ENCODE measurements at places on chromosomes 11 and 22.

GRCh38 chr11:11960687-11961086, 47.7 kb downstream of the DKK3 start:
- DNase-seq = no peak

DNA sequence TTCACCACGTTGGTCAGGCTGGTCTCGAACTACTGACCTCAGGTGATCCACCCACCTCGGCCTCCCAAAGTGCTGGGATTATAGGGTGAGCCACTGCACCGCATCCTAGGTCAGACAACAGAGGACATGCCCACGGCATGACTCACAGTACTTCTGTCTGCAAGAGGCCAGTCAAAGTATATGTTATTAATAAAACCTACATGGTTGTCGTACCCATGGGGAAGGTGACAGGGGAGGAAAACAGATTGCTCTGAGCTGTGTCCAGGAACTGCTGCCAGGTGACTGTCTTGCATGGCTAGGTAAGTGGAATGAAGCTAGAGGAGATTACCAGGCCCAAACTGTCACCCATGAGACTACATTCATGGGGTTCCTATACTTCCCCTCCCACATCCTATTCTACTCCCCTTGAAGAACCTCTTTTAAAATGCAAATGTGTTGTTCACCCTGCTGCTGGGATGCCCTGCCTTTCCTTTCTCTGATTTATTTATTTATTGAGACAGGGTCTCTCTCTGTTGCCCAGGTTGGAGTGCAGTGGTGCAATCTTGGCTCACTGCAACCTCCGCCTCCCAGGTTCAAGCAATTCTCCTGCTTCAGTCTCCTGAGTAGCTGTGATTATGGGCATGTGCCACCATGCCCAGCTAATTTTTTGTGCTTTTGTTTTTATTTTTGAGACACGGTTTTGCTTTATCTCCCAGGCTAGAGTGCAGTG, 2.0 kb upstream of the NLRX1 start:
- DNase-seq = no peak

GRCh38 chr11:75408957-75409219, 9.6 kb downstream of the RPS3 start:
- DNase-seq = no peak

- no peak for DNase-seq
These were observed 45.2 kb upstream of the ADSL start for GRCh38 chr22:40300884-40301672.

GRCh38 chr11:65386307-65387140, at the start of gene FRMD8:
FRMD8 (plus strand) TSS chr11:65386637; CDS start chr11:65387037, 400 bp downstream.
- DNase-seq = peak; percentile 99

DNA sequence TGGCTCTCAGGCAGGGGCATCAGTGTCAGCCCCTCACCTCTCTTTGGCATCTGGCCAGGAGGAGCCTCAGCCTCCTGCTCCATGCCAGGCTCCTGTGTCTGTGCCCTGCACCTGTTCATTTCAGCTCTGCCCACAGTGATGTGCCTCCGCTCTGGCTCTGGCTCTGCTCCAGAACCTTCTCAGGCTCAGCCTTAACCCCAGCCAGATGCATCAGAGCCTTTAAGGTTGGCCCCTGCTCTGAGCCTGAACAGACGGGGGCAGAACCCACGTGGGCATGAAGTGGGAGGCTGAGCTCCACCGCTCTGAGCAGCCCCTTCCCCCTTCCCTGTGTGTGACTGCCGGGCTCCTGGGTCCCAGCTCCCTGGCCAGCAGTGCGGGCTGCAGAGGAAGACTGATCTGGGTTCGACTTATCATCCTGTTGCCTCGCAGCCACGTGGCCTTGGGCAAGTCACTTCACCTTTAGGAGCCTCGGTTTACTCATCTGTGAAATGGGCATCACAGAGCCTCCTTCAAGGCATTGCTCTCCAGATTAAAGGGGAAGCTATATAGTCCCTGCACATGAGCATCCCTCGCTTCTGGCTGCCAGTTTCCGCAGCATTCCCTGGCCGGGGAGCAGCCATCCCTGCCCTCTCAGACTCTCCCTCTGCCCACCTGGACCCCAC, 44.7 kb upstream of the RTL6 start:
- peak; percentile 81 for DNase-seq

DNA sequence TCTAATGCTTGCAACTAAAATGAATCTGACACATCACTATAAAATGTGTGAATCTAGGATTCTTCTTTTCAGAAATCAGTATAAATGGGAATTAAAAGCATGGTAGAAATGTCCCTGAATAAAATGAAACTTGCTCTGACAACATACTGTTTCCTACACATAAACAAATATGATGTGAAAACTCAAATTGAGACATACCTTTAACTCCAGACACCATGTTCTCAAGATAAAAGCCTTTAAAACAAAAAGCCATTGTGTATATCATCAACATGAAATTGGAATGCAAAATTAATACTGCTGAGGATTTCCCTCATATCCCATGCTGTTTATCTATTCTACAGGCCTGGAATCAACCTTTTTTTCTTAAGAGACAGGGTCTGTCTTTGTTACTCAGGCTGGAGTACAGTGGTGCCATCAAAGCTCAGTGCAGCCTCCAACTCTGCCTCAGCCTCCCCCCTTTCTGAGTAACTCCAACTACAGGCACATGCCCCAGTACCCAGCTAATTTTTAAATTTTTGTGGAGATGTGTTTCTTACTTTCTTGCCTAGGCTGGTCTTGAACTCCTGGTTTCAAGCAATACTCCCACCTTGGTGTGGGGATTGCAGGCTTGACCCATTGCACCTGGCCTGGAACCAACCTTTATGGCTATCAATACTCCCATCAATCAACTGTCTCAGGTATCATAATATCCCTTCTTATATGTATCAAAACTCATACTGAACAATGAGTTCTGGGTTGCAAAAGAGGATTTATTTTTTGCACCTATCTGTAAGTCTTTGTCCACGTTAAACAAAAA, 6.7 kb downstream of the TAF1D start:
- DNase-seq = no peak

DNA sequence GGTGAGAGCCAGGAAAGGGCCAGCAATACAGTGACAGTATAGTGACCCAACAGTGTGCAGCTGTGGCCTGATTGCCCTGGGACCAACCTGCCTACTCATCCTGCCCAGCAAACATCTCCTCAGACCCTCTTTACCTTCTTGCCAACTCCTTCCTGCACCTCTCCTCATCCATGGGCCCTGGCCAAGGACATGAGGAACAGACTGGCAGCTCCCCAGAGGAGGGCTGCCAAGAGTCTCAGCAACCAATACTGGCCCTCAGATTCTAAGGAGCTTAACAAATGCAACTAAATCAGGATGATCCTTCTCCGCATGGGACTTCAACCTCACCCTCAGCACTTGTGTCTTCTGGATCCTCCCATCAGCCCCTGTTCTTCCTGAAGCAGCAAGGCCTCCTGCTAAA, 77.0 kb downstream of the RPL27A start:
- DNase-seq = no peak

GRCh38 chr11:35463331-35463751, 44.0 kb upstream of the SLC1A2 start:
- no peak for DNase-seq

- DNase-seq = no peak
These were observed 64.5 kb downstream of the AMBRA1 start for GRCh38 chr11:46529095-46529905.

GRCh38 chr11:20110908-20111669, 49.2 kb downstream of the DBX1 start:
- DNase-seq = no peak

DNA sequence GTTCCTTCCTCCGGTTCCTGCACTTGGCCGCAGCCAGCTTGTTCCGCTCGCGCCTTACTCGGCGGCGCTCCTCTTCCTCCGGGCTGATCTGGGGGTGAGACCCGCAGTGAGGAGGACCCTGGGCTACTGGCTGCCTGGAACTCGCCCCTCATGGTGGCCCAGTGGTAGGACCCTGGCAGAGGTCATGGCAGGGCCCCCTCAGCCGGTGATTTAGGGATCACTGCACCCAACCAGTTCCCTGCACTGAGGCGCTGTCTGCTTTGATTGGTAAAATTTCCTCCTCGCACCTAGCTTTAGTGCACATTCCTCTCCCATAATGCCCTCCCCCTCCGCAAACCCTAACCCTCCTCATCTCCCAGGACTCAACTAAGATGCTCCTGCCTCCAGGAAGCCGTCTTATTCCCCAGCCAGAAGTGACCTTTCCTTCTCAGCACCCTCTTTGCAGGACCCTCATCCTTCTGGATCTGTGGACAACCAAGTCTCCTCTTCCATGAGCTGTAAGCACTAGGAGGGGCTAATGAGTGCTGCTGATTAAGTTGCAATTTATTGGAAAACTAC, 3.6 kb downstream of the CCDC85B start:
- no peak for DNase-seq

DNA sequence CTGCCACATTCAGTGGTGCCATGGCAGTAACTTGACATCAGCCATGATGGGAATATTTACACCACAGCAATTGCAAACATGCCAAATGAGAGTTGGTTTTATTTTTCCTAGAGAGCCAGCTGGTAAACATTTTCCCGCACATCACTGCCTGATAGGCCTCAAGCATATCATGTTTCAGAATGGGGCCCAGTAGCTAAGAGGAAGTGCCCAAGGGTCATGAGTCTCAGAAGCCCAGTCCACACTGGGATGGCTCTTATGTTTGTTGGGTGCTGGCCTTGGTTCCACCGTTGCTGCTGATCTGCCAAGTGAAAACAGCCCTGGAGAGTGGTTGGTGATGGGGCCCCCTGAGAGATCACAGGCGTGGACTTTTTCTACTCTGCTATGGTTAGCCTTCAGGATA, 64.3 kb upstream of the NAV2 start:
- no peak for DNase-seq

DNA sequence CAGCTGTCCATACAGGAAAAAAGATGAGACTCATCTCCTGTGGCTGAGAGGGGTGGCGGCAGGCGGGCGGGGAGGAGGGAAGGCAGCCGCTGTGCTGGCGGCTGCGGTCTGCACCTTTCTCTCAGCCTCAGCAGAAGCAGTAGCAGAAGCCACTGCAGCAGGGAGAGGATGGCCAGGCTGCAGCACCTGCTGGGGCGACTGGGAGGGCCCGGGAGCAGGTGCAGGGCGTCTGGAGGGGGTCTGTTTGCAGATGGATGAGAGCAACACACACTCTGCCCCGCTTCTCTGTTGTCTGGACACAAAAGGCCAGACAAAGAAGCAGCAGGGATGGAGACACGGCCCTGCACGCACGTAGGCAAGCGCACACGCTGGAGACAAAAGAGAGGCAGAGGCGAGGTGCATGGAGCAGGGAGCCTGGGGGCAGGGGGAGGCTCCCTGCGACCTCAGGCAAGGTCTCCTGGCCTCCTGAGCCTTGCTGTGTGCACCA, 9.3 kb upstream of the MIAT start:
- no peak for DNase-seq

DNA sequence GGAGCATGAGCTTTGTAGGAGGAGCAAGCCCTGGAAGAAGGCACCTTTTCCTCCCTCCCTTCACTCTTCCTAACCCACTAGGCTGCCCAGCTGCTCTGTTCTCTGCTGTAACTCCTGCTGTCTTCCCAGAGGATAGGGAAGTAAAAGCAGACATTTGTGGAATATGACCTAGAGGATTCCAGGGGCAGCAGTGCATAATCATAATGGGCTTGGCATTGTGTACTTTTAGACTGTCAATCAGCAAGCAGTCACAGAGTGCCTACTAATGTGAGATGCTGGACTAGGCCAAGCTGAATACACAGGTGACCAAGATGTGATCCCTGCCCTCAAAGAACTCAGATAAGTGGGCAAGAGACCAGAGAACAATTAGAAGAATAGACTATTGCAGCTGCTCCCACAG, 133.0 kb downstream of the NAV2 start:
- DNase-seq = no peak

DNA sequence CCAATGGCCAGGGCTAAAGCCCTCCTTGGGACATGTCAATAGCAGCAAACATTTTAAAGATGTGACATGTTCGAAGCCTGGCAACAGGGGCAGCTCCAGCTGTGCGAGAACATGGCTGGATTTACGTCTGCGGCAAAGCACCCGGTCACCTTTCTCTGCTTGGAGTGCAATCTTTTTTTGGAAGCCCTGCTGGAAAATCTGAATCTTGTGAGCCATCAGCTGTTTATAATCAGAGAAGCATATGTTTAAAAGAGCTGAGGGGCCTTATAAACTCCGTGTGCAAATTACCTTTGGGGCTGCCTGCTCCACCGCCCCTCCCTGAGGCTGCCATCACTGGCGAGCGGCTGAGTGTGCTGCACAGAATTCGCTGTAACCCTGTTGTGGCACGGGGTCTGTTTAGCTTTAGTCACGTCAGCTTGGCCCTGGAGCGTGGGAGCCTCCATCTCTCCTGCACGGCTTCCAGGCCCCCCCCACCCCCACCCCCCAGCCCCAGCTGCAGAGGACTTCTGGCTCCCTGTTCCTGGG, 9.0 kb upstream of the KCNQ1OT1 start:
- DNase-seq = no peak

GRCh38 chr11:7512525-7513233, 1.1 kb upstream of the PPFIBP2 start:
- DNase-seq = no peak

GRCh38 chr22:44917372-44918165, 92.2 kb downstream of the PHF21B start:
- no peak for DNase-seq

DNA sequence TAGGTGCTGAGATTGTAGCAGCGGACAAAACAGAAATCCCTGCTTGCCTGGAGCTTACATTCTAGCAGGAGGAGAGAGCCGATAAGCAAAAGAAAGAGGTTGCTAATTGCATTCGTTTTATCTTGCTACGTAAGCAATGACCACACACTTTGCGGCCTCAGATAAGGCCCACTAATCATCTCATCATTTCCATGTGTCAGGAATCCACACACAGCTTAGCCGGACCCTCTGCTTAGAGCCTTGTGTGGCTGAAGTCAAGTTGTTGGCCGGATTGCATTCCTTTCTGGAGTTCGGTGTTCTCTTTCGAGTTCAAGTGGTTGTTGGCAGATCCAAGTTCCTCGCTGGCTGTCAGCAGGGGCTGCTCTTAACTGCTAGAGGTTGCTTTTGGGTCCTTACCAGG, 101.6 kb downstream of the CHST1 start:
- DNase-seq = no peak

- no peak for DNase-seq
These were observed 121.7 kb downstream of the PARVA start for GRCh38 chr11:12499071-12499470.

- no peak for DNase-seq
These were observed 128.3 kb upstream of the SESN3 start for GRCh38 chr11:95359341-95359663.

DNA sequence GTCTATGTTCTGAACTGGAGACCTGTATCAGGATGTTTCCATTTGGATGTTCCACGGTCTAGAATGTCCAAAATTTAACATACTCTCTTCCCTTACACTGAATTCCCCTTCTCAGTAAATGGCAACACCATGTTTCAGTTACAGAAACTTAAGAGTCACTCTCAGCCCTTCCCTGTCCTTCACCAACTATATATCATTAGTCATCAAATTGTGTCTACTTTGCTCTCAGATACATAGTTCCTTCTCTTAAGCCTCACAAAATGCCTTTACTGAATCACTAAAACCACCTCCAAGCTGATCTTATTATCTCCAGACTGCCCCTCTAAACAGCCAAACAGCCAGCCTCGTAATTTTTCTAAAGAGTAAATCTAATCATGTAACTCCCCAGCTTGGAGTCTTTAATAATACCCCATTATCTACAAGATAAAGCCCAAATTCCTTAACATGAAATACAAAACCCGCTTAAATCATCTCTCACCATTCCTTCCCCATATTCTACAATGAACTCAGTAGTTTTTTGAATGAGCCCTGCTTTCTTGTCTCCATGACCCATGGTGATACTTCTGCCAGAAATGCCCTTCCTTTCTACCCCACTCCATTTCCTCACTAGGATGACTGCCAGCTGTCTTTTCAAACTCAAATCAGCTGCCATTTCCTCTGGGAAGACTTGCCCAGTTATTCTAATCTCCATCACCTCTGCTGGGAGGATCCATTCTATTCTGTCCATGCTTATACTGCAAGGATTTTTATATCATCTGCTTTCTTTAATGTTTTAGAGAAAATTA, 102.7 kb upstream of the ARHGAP42 start:
- no peak for DNase-seq

Measured in mesenteric fat pad (tissue), 1 donor.